ENCODE measurements at places on chromosomes 2 and 18. TPM values are rescaled to one million over a fixed set of nuclear protein-coding genes. Genes with fewer than 3 reads are reported as not detected.

The DSG4 gene
- not detected for total RNA-seq

The FOXD4L1 gene
- 0.58 TPM for total RNA-seq

The FAM237A gene
- not detected for total RNA-seq

The CLHC1 gene
- total RNA-seq = 1.3 TPM

The SLC9A4 gene
- not detected for total RNA-seq

The SPDYA gene
- total RNA-seq = 0.14 TPM

The BOLL gene
- not detected for total RNA-seq

The SLC35F6 gene
- 36.2 TPM for total RNA-seq

The GREB1L gene
- total RNA-seq = 0.95 TPM

The CFAP65 gene
- 0.32 TPM for total RNA-seq

The FSHR gene
- total RNA-seq = 0.07 TPM

The SLC16A14 gene
- 1.4 TPM for total RNA-seq

The LBX2 gene
- total RNA-seq = 3.5 TPM

The PTH2R gene
- not detected for total RNA-seq

The TP53I3 gene
- 179 TPM for total RNA-seq

The C18orf63 gene
- not detected for total RNA-seq

The STPG4 gene
- total RNA-seq = 0.10 TPM

The ZNF142 gene
- total RNA-seq = 14.9 TPM

The TBR1 gene
- 0.09 TPM for total RNA-seq

The UGT1A4 gene
- 0.05 TPM for total RNA-seq

The C2orf66 gene
- total RNA-seq = 0.19 TPM

The SLC5A7 gene
- not detected for total RNA-seq

The TUBA4B gene
- 0.26 TPM for total RNA-seq

The EPB41L3 gene
- total RNA-seq = 0.44 TPM

The IL1F10 gene
- total RNA-seq = not detected

The M1AP gene
- total RNA-seq = not detected

The CHN1 gene
- 18.3 TPM for total RNA-seq

The RGPD4 gene
- 0.08 TPM for total RNA-seq

The PREPL gene
- total RNA-seq = 11.9 TPM

The GPR35 gene
- total RNA-seq = 0.98 TPM

The POTEE gene
- 0.06 TPM for total RNA-seq

The EN1 gene
- total RNA-seq = 1.3 TPM

The PRKAG3 gene
- not detected for total RNA-seq

The TXNDC2 gene
- 0.12 TPM for total RNA-seq

The AOX1 gene
- total RNA-seq = 2.8 TPM

The TWIST2 gene
- total RNA-seq = 20.7 TPM

The DCC gene
- total RNA-seq = not detected

The CLEC4F gene
- total RNA-seq = not detected

The IMPACT gene
- 13.5 TPM for total RNA-seq

The PDE1A gene
- total RNA-seq = not detected

The GALR1 gene
- not detected for total RNA-seq

The CPO gene
- not detected for total RNA-seq

The SEPTIN10 gene
- 54.9 TPM for total RNA-seq

The SERPINB3 gene
- total RNA-seq = not detected

The MROH2A gene
- total RNA-seq = 0.28 TPM

The SERPINB11 gene
- total RNA-seq = not detected

The TRIM43 gene
- not detected for total RNA-seq

The GPBAR1 gene
- total RNA-seq = not detected

The NTSR2 gene
- not detected for total RNA-seq

The FNDC4 gene
- total RNA-seq = 3.9 TPM

The FKBP1B gene
- total RNA-seq = 9.2 TPM

The HSPE1 gene
- 543 TPM for total RNA-seq

The DTNB gene
- total RNA-seq = 8.9 TPM

Measured in A549 treated with RU486 at 1 μM for 4 hours (cell line).